ENCODE measurements at places on chromosomes 11 and 22. TPM values are rescaled to one million over a fixed set of nuclear protein-coding genes. Genes with fewer than 3 reads are reported as not detected.

- DNase-seq: no peak
Measured at GRCh38 chr11:112459001-112459400, 198.3 kb upstream of the PLET1 start.

GRCh38 chr11:128865490-128865889 is 1.6 kb downstream of the KCNJ1 start:
- no peak for DNase-seq

- DNase-seq: no peak
Measured at GRCh38 chr11:26830757-26831156, 108.9 kb upstream of the SLC5A12 start.

DNA sequence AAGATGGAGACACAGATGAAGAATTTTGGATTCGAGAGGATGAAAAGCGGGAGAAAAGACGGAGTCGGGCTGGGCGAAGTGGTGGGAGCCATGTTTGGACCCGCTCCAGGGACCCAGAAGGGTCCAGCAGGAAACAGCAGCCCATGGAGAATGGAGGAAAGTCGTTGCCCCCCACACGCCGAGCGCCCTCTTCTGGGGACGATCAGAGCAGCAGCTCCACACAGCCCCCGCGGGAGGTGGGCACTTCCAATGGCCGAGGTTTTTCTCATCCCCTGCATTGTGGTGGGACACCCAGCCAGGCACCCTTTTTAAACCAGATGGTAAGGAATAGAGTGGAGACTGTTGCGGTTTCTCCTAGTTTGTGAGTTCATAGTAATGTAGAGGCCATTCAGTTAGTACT is 22.8 kb upstream of the SLC25A18 start:
- no peak for DNase-seq

DNA sequence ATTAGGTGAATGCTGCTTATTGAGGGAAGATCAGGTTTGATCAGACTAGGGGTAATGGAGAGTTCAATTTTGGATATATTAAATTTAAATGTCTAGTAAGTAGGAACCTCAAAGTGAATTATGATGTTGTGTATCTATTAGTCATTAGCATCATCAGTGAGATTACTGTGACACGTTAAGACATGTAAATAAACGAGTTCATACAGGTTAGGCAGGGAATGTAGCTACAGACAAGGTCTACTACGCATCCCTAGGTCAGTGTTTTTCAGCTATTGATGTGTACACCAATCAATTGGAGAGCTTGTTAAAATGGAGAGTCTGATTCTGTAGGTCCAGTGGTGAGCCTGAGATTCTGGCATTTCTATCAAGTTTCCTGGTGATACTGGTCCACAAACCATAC is 120.1 kb upstream of the LRRC4C start:
- DNase-seq: no peak

GRCh38 chr11:37695283-37695682 is 1097.2 kb upstream of the RAG2 start:
- DNase-seq: no peak

GRCh38 chr22:25350551-25350971 is 131.1 kb downstream of the CRYBB2 start:
- DNase-seq: no peak

GRCh38 chr11:122977470-122978298 is 4.0 kb downstream of the BSX start:
- DNase-seq: no peak

GRCh38 chr22:42957958-42958357 is 57.0 kb downstream of the PACSIN2 start:
- no peak for DNase-seq

DNA sequence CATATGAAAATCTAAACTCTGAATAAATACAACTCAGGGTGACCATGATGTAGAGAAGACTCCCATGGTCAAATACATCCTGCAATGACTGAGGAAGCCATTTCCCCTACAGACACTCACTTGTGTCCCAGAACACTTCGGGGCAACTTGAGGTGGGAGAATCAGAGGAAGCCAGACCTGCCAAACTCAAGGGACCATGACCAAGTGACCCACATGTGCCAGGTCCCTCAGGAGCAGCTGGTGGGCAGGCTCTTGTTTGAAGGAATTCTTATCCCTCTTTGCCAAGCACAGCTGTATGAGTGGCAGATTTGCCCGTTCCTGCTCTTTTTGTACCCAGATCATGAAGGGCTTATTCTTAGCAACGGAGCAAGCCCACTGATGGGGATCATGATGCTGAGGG is 17.8 kb downstream of the SPATA19 start:
- no peak for DNase-seq

- no peak for DNase-seq
Measured at GRCh38 chr11:118211006-118211405, 13.8 kb downstream of the JAML start.

- DNase-seq: peak; percentile 65
Measured at GRCh38 chr22:19576460-19577421, 52.5 kb upstream of the CLDN5 start.

DNA sequence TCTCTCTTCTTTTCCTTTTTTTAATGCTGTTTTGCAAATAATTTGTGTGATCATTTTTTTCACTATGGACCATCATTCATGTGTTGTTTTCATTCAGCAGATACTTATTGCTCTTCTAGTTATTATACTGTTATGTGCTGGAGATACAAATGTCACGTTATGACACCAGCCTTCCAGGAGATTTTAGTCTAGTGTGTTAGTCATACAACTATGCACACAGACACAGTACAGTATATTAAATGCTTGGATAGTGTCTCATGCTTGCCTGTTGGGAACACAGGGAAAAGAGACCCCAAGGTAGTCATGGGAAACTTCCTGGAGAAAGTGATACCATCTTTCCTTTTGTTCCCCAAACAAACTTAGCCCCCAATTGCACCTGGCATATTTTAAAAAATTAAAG is 116.1 kb downstream of the UVRAG start:
- no peak for DNase-seq

GRCh38 chr11:66843776-66844495 is 695 bp downstream of the RCE1 start:
- no peak for DNase-seq

GRCh38 chr11:7418061-7418460 is 67.2 kb upstream of the OLFML1 start:
- no peak for DNase-seq

GRCh38 chr11:882596-882995 is 28.0 kb downstream of the CHID1 start:
- no peak for DNase-seq

DNA sequence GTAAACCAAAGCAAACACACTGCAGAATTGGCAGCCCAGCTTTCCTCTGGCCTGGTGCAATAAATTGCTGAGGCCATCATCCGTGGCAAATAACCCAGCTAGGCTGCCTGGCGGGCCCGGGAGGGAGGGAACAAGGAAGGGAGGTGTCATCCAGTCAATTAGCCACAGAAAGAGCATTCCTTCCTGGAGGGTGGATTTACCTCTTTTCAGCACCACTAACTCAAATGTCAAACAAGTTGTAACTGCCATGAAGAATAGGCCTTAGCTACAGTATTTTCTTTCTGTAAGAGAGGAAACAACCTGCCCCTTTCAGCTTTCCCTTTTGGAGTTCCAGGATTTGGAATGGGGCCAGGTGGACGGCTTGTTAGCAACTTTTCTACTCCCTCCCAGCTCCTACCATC is 163.8 kb upstream of the BDNF start:
- no peak for DNase-seq

DNA sequence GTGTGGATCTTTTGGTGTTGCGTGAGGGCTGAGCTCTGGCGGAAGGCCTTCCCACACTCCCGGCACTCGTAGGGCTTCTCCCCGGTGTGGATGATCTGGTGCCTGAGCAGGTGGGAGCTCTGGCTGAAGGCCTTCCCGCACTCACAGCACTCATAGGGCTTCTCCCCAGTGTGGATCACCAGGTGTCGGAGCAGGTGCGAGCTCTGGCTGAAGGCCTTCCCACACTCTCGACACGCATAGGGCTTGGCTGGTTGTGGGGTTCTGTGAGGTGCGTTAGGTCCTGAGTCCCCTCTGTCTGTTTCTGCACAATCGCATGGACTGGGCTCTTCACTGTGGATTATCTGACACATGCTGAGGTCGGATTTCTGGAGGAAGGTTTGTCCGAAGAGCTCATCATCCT is 6.4 kb downstream of the ZNF70 start:
- no peak for DNase-seq

DNA sequence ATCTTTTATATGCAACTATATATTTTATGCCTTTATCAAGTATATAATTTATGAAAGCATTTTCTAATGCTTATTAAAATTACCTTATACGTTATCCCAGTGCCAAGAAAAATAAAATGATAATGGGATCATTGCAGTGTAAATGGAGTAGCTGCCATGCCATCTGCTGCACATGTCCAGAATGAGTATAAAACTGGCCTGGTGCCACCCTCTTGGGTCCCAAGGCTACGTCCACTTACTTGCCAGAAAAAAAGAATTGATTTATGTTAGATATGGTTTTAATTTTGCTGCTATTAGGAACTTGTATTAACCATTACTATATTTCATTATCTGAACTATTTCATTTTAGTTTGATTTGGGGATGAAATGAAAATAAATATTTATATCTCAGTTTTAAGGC is 1127.1 kb upstream of the CNTN5 start:
- DNase-seq: no peak

DNA sequence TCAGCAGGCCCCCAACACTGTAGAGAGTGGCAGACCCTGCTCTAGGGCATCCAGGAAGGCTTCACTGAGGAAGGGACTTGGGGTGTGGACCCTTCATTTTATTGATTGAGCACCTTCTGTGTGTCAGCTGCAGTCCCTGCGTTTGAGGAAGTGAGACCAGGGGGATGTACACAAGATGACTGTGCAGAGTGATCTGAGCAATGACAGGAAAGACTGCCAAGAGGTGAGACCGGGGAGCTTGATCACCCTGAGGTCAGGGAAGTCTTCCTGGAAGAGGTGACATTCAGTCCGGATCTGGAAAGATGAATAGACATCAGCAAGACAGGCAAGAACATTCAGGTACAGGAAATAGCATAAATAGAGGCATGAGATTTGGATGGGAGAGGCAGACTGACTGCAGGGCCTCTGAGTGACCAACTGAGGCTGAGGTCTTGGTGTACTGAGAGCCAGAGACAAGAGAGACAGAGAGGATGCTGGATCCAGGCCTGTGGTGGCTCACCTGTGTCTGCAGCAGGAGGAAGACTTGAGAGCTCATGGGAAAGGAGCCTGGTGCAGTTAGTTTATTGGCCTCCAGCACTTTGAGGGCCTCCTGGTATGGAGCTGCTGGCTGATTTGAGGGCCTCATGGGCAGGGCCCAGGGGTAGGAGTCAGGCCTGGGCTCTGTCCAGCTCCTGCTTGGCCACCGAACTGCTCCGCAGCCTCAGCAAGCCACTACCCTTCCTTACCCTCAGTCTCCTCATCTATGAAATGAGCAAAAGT is 5.2 kb downstream of the DGAT2 start:
- peak; percentile 29 for DNase-seq

- no peak for DNase-seq
Measured at GRCh38 chr11:134349802-134350355, 18.1 kb downstream of the GLB1L2 start.

DNA sequence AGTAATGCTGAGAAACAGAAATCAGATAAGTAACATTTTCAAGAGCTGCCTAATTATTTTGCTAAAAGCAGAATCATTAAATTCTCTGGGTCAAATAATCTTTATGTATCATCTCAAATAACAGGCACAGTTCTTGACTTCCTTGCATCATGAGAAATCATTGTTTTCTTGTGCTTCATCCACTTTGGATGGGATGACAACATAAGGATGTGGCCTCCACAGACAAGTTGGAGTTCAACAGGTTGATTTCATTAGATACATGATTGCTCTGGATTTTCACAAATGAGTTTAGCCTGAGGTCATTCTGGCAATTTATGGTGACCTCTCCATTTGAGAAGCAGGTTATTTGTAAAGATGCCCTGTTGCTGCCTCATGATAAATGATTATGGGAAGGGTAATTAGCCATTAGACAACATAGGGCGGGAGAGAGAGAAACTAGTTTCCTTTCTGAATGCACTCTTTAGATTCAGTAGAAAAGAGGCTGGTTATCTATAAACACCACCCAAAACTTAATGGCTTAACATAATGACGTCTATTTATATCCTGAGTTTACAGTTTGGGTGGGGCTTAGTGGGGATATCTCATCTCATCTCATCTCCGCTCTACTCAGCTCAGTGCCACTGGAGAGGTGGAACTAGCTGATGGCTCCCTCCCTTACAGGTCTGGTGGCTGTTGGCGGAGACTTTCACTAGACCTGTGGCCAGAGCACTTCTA is 35.0 kb upstream of the ADORA2A start:
- DNase-seq: no peak

DNA sequence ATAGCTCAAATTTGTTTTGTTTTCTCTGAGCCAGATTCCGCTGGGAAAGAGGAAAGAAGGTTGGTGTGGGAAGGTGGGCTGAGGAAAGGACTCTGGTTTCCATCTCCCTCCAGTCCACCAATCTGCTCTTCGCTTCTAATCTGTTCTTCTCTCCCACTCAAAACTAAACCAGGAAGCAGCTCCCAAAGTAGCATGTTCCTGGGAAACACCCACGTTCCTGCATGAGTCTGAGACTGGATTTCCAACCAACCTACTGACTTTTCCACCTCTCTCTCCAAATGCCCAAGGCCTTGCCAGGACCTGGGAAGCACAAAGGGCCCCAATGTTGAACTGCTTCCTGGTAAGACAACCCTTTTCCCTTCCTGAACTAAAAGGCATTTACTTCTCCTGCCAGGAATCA is 110.2 kb downstream of the WT1 start:
- no peak for DNase-seq

DNA sequence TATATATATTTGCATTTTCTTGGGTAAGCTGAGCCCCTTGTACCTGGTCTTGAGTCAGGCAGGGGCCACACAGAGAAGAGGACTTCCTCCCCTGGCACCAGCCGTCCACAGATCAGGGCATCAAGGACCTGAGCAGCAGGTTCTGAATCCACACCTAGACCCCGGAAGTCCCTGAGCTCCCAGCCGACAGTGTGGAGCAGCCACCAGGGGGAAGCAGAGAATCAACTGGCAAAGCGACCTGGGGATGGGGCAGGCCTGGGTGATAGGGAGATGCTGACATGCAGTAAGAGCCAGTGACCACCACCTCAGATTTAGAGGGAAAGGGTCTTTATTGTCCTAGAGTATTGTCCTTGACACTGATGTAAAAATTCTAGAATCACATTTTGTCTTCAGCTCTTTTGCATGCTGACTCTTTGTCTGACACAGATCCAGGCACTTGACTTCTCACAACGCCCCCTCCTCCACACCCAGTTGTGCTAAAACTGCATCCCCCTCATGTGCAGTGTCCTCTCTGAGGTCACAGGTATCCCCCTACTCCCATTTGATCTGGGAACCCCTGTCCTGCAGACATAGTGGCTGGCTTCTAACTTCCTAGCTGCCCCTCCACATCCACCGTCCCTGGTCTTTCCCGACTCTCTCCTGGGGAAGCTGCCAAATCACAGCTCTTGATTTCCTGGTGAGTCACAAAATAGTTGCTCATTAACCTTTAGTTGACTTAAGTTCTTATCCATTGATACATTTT is 109.3 kb downstream of the GGTLC2 start:
- DNase-seq: peak; percentile 86

- no peak for DNase-seq
Measured at GRCh38 chr11:83007909-83008580, 63.7 kb downstream of the RAB30 start.

- no peak for DNase-seq
Measured at GRCh38 chr11:6542727-6543126, 45.6 kb downstream of the DNHD1 start.

The OVCH2 gene
- not detected for total RNA-seq

The KRTAP5-10 gene
- not detected for total RNA-seq

The C11orf16 gene
- total RNA-seq: not detected

The SLC22A9 gene
- total RNA-seq: not detected

The SCGB1D2 gene
- not detected for total RNA-seq

The NRIP3 gene
- 0.47 TPM for total RNA-seq

The TNNT3 gene
- total RNA-seq: 2.6 TPM

The ACR gene
- total RNA-seq: not detected

The MEN1 gene
- total RNA-seq: 34.0 TPM

The XRCC6 gene
- 302 TPM for total RNA-seq

The ESAM gene
- 0.55 TPM for total RNA-seq

The PLAAT4 gene
- 97.5 TPM for total RNA-seq

The C22orf15 gene
- 0.81 TPM for total RNA-seq

Data from activated CD8-positive, alpha-beta T cell treated with anti-CD3 and anti-CD28 coated beads, Interleukin-2, amount 10 ng/mL, durations not matched to agents 7 days and 5 days (primary cell).